ENCODE measurements at places on chromosomes 1 and 21.

DNA sequence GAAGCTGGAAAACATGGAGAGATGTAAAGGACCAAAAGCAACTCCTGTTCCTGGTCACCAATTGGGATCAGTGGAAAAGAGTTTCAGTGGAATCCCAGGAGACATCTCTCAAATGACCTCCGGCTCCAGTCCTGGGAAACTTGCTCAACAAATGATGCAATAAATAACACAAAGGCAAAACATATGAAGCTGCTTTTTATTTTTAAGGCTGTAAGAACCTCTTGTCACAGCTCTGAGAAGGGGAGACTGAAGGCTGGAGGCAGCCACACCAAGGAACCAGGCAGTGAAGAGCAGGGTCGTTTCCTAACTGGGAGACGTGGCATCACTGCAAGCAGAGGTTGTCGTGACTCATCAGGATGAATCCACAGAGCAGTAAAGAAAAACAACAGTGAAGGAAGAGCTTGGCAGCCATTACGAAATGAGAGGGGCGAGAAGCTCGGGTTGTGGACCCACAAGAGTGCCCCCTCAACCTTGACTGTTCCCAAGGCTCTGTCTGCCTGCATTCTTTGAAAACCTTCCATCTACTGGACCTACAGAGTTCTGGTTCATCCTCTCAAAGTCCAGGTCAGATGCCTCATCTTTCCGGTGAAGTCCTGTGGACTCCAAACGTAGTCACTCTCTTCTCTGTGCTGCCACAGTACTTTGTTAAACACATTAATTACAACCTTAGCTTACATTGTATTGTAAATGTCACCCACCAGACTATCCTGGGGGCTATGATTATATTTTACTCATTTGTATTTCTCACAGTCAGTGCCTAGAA is 32.1 kb downstream of the JAK1 start:
- no peak for DNase-seq

DNA sequence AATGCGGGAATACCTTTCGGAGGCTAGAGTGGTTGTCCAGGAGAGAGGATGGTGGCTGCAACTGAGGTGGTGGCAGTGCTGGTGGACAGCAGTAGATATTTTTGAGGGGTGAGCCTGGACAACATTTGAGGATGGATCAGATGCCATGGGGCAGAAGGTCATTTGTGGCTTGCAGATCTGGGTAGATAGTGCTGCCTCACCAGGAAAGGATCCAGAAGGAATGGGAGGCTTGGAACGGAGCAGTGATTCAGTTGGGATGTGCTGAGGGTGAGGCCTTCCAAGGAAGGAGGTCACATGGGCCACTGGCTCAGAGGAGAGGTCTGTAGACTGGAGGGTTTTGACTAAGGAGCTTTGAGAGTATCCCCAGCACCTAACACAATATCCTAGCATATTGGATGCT is 110.8 kb upstream of the KAZN start:
- DNase-seq, result no peak

- no peak for DNase-seq
These were observed 58.0 kb downstream of the B3GALT5 start for GRCh38 chr21:39670701-39671100.

DNA sequence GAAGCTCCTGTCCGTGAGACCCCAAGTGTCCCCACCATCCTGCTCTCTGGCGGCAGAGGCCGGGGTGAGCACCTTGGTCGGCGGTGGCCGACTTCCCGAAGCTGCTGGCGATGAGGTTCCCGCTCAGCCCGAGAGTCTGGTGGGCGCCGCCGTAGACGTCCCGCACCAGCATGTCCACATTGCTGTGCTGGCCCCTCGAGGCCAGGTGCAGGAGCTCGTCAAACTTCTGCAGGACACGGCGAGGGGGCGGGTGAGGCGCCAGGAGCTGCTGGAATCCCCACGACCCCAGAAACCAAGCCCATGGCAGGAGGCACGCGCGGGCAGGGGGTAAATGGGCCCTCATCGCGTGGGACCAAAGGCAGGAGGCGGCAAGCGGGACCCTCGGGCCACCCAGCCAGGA is 6.7 kb downstream of the PANK4 start:
- no peak for DNase-seq

- no peak for DNase-seq
These were observed 4.2 kb downstream of the S100A12 start for GRCh38 chr1:153371231-153371630.

DNA sequence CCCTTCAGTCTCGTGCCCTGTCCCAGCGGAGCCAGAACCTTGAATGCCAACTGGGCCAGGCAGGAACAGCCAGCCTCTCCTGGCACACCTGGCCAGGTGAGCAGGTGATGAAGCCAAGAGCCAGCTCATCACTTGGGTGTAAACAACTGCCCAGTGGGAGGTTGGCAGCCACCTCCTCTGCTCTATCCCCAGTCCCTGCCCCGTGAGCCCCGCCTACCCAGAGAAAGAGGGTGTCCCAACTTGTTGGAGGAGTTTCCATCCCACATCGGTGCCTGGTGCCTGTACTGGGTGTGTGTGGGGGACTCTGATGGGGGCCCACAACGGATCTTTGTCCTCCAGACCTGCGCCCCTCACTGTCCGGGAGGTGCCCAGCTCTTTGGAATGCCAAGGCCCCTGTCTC is 17.8 kb upstream of the FAM131C start:
- DNase-seq, result no peak

GRCh38 chr1:221699577-221699976 is 42.3 kb downstream of the DUSP10 start:
- DNase-seq, result no peak

GRCh38 chr1:37657620-37658412 is 23.1 kb upstream of the RSPO1 start:
- DNase-seq, result no peak

DNA sequence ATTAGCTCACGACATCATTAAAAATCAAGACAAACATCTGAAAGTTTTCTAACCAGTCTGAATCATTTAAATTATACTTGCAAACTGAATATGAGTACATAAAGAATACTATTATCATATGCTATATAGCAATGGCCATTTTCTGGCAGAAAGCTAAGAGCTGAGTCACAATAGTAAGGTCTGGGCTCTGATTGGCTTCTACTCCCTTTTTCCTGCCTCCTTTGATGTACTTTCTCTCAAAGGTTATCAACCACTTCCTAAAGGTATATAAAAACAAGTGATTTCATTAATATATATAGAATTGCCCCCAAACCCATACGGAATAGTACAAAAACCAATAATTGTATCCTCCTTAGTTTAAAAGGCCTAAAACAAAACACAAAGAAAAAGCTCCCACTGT is 7.0 kb downstream of the KCNA3 start:
- no peak for DNase-seq

- no peak for DNase-seq
These were observed 9.8 kb downstream of the PARP1 start for GRCh38 chr1:226397955-226398636.

- no peak for DNase-seq
These were observed 61.1 kb upstream of the ACOT11 start for GRCh38 chr1:54486907-54487306.

- no peak for DNase-seq
These were observed 300.8 kb downstream of the HHIPL2 start for GRCh38 chr1:222247081-222247480.

DNA sequence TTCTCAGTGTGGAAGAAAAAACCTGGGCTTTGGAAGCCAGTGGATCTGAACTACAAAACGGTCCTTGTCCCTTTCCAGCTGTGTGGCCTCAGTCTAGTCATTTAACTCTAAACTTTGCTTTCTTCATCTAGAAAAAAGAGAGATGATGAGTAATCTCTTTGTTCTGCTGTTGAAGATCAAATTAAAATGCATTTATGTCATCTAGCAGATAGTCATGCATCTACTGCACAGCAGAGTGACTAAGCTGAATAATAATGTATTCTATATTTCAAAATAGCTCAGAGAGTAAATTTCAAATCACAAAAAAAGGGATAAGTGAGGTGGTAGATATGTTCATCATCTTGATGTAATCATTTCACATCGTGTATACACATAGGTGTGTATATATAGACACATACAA is 473.2 kb downstream of the DSCAM start:
- DNase-seq, result no peak

GRCh38 chr1:243758647-243759046 is 91.4 kb downstream of the AKT3 start:
- no peak for DNase-seq

DNA sequence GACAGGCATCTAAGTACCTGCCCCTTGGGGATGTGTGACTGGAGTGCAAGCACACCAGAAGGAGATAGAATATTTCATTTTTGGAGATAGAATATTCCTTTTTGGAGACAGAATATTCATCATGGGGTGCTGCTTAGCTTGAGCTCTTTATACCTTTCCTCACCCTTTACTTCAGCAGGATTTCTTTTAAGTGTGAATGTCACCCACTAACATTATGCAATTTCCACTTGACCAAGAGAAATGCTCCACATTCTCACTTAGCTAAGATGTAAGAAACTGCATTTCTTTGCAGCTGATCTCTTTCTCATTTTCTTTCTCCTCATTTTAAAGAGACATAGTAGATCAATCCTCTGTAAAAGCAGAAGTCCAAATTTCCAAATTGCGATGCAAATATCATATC is 436.7 kb downstream of the NCAM2 start:
- no peak for DNase-seq

GRCh38 chr1:157202331-157202730 is 64.1 kb upstream of the ETV3 start:
- DNase-seq, result no peak

DNA sequence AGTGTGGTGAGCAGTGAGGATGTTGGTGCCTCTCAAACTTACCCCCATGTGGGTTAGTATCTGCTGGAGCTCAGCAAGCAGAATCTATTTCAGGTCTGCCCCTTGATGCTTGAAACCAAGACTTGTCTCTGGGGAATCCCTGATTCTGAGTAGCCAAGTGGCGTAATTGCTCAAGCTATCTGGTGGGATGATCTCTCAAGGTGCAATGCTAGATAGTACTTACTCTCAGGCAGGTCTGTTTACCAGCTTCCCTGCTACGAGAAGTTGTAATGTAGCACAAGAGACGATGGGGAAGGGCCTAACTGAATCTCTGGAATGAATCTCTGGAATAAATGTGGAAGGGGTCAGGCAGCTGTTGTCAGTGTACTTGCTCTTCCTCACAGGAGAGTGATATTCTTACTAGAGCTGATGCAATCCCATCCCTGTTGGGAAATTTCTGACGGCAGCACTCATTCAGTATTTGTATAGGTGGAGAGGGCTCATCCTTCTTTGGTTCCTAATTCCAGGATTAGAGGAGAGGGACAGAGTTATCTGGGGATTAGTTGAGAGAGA is 65.4 kb downstream of the MACF1 start:
- no peak for DNase-seq

DNA sequence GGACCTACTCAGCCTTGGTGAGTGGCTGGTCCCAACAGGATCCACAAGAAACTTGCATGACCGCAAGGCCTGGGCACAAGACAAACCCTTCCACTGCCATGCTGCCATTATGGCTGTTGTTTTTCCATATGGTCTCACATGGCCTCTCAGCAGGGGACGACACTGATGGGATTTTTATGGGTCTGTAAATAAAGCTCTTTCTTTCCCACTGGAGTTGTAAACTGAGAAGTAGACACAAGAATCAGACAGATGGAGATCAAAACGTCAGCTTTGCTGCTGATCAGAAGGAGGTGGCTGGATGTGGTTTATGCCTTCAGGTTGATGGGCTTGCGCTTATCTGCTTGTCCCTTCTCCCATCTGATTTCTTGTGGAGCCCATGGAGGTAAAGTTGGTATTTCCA is 138.1 kb upstream of the KCNJ6 start:
- no peak for DNase-seq

DNA sequence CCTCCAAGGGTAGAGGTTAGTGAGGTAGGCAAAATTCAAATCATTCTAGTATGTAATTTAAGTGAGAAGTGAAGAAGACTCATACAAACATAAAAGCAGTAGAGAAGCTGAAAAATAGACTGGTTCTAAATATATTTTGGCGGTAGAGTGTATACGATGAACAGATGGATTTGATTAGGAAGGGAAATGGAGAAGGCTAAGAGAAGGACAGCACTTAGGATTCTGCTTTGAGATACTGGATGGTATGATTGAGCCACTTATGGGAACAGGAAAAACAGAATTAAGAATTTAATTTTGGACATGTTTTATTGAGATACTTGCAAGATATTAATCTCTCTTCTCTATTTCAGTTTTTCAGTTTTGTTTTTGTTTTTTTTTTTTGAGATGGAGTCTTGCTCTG is 60.1 kb downstream of the EPB41 start:
- DNase-seq, result no peak

DNA sequence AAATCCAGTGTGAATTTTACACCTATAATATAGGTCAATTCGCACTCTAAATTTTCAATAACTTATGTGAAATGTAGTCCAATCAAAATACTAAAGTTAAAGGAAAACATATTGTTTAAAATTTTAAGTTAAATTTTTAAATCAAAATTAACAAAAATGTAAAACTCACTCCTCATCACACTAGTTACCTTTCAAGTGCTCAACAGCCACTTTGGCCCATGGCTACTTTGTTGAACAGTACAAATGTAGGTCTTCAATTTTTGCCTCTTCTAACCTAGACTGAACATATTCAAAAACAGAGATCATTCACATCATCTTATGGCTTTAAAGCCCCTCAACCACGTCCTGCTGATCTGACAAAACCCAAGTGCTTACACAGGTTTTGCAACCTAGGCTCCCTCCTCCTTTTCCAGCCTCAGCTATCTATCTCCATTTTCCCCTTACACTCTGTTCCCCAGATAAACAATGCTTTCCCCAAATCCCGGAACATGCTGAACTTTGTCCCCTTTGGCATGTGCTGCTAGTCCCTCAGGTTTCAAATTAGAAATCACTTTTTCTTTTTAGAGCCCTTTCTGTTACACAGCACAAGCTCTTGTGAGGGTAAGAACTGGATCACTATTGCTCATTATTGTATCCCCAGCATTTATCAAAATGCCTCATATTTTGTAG is 110.6 kb downstream of the AKT3 start:
- DNase-seq, result no peak

DNA sequence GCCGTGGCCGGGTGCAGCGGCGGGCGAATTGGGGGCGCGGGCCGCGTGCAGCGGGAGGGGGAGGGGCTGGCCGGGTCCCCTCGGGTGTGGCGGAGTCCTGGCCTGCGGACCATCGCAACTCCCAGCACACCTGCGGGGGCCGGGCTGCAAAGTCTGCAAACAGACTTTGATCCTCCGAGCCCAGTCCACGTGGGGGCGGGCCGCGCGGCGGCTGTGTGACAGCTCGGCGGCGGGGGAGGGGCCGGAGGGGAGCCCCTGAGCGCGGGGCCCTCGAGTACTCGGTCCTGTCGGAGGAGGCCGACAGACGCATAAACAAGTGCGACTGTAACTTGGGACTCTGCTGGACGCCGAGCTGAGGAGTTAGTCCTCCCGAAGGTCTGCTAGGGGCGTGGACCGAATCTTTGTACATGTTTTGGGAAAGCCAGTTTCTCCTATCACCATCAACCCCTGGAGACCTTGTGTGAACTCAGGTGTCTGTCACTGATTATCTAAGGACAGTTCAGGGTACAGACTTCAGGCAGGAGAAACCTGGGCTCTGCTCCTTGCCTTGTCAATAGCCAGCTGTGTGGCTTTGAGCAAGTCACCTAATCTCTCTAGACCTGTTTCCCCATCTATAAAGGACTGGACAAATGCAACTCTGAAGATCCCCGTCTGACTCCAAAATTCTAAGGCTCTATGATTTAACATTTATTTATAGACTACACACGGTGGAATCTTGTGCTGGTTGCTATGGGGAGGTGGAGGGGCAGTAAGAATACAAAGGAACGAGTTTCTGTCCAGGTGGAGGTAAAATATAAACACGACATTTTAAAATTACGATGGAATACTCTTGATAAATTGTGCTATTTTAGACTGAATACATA is 710 bp upstream of the SLC30A1 start:
- no peak for DNase-seq

- DNase-seq, result no peak
These were observed 91.3 kb downstream of the ATP5PO start for GRCh38 chr21:33824156-33824941.
